CD4-positive, alpha-beta T cell (primary cell): ENCODE measurements at places on chromosomes 1 and 21. TPM values are rescaled to one million over a fixed set of nuclear protein-coding genes. Genes with fewer than 3 reads are reported as not detected.

DNA sequence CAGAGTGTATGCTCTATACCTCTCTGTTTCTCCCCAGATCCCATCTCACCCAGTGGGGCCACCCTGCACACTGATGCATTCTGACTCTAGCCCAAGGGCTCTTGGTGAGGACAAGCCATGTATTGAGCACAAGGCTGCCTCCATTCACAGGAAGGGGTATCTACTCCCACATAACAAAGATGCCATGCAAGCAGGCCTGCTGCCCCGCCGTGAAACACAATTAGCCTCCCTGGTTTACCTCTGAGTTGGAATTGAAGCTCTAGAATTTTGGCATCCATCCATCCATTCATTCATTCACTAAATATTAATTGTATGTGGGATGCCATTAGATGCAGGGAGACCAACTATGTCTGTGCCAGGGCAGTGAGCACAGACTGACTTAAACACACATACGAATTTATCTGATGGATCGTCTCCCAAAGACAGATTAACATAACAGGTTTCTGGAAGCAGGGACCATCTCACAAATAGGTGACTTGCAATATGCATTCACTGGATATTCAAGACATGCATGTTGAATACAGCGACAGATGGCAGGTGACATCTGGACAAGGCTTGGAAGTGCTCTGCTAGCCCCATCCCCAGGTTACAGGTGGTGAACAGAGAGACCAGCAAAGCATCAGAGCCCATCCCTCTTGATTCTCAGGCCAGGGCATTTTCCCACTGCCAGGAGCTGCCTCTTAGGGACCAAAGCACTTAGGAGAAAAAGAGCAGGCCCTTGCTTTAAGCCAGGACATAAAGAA is 34.3 kb downstream of the TRABD2B start:
- no peak for DNase-seq
- H3K36me3 ChIP-seq, result no peaks in the 10 kb centered on the region
- no peak overlapping the region for H3K4me3 ChIP-seq
- no peaks in the 10 kb centered on the region for H3K4me1 ChIP-seq

The ACTRT2 gene
- not detected for total RNA-seq

- H3K27ac ChIP-seq, result no peak overlapping the region
- DNase-seq, result peak; percentile 71
- no peaks in the 10 kb centered on the region for H3K27me3 ChIP-seq
- H3K36me3 ChIP-seq, result no peaks in the 10 kb centered on the region
Observed at GRCh38 chr21:25708467-25709065, 26.1 kb downstream of the ATP5PF start.

The SAMD11 gene
- total RNA-seq, result not detected

- no peak overlapping the region for H3K27ac ChIP-seq
- H3K4me1 ChIP-seq, result no peaks in the 10 kb centered on the region
- H3K4me3 ChIP-seq, result no peak overlapping the region
- H3K36me3 ChIP-seq, result no peaks in the 10 kb centered on the region
Observed at GRCh38 chr1:79430437-79430836, 423.9 kb upstream of the ADGRL4 start.

DNA sequence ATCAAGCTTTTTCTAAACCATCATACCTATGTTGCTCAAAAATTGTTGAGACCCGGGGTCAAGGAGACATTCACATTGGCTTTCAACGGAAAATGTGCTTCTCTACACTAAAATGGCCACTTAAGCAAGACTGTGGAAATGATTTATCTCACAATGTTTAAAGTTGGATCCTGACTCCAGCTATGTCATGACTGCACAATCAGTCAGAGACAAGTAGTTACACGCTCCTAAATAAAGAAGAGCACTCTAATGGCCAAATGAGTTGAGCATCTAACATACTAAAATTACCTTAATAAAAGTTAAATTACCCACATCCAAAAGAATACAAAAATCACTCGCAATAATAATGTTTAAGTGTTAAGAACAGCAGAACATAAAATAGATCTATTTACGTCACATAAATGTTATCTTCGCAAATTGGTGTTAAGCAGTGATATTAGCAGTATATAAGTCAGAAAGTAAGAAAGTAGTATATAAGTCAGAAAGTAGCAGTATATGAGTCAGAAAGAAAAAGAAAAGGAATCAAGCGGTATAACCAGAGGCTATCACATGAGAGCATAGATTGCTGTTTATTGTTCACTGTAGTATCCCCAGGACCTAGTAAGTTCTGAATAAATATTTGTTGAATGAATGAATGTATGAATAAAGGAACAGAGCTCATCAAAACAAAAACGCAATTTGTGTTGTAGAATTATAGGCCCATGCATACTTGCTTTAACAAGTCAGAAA is 28.4 kb downstream of the ZNF281 start:
- no peaks in the 10 kb centered on the region for H3K4me1 ChIP-seq
- H3K36me3 ChIP-seq, result no peaks in the 10 kb centered on the region
- H3K27me3 ChIP-seq, result no peaks in the 10 kb centered on the region
- H3K4me3 ChIP-seq, result no peak overlapping the region
- no peak for DNase-seq

The GJB4 gene
- not detected for total RNA-seq

- H3K4me1 ChIP-seq, result no peaks in the 10 kb centered on the region
- H3K27ac ChIP-seq, result no peak overlapping the region
- DNase-seq, result no peak
- H3K36me3 ChIP-seq, result no peaks in the 10 kb centered on the region
- no peak overlapping the region for H3K4me3 ChIP-seq
Observed at GRCh38 chr21:42208036-42208435, 10.9 kb upstream of the ABCG1 start.

DNA sequence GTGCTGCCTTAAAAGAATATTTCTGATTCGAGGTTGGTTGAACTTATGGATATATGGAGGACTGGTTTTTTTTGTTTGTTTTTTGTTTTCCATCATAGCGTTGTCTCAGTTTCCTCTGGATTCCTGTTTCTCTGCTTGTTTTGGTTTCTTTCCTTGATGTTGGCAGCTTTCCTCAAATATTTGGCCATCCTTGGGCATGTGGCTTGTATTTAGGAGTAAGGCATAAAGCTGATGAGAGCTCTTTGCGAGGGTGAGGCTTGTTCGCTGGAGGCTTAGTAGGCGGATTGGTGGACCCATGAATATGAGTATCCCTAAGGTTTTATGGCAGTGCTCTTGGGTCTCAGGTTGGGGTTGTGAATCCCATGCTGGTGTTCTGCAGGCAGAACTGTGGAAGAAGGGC is 22.9 kb downstream of the DYRK1A start:
- DNase-seq, result no peak
- H3K27me3 ChIP-seq, result no peaks in the 10 kb centered on the region
- H3K27ac ChIP-seq, result no peak overlapping the region

GRCh38 chr1:24803987-24804530 is 58.8 kb downstream of the CLIC4 start:
- no peak for DNase-seq
- H3K36me3 ChIP-seq, result no peaks in the 10 kb centered on the region
- no peak overlapping the region for H3K27ac ChIP-seq
- no peak overlapping the region for H3K4me3 ChIP-seq
- no peaks in the 10 kb centered on the region for H3K4me1 ChIP-seq

The VWA1 gene
- total RNA-seq, result not detected

DNA sequence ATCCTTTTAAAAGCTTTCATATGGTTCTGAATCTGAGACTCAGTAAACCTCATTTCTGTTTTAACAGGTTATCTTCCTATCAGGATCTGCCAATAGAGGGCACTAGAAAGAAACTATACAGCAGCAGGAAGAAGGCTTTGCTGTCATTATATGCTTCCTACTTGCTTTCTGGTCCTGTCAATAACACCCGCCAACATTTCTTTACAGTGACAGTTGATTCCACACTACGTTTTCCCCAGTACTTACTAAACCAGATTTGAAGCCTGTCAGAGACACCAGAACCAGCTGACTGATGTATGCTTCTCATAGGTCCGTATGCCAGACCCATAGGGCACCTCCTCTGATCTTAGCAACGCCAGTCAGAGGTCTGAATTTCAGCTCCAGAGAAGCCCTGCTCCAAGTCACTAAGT is 341.0 kb upstream of the NEGR1 start:
- H3K27ac ChIP-seq, result no peak overlapping the region
- H3K27me3 ChIP-seq, result no peaks in the 10 kb centered on the region
- H3K4me1 ChIP-seq, result no peaks in the 10 kb centered on the region
- H3K36me3 ChIP-seq, result no peaks in the 10 kb centered on the region
- no peak overlapping the region for H3K4me3 ChIP-seq
- DNase-seq, result no peak

GRCh38 chr1:54815086-54815876 is 14.2 kb upstream of the TTC22 start:
- H3K36me3 ChIP-seq, result no peaks in the 10 kb centered on the region
- DNase-seq, result no peak
- H3K27me3 ChIP-seq, result no peaks in the 10 kb centered on the region
- H3K27ac ChIP-seq, result no peak overlapping the region
- no peak overlapping the region for H3K4me3 ChIP-seq
- peaks cover 7% of the 10 kb centered on the region for H3K4me1 ChIP-seq

- DNase-seq, result no peak
- peaks cover 8% of the 10 kb centered on the region for H3K4me1 ChIP-seq
- H3K27me3 ChIP-seq, result peaks cover 6% of the 10 kb centered on the region
- H3K27ac ChIP-seq, result no peak overlapping the region
- H3K4me3 ChIP-seq, result no peak overlapping the region
Observed at GRCh38 chr1:38585971-38586370, 273.6 kb downstream of the RRAGC start.

DNA sequence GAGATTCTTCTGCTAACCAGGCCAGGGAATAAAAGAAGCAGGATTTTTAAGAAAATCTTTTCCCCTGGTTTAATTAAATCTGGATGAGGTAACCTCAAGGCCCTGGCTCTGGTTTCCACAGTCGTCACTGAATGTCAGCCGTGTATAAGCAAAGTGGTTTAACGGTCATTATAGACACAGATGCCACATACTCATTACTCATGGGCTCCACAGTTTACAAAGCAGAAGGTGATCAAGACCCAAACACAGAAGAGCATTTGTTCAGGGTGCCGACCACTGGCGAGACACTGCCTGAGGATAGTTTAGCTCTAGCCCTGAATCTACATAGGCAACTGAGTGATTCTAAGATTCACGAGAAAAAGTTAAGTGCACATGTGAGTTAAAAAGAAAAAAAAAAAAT is 27.8 kb upstream of the RAP1GAP start:
- H3K4me3 ChIP-seq, result no peak overlapping the region
- H3K36me3 ChIP-seq, result peaks cover 57% of the 10 kb centered on the region
- H3K4me1 ChIP-seq, result no peaks in the 10 kb centered on the region
- no peak overlapping the region for H3K27ac ChIP-seq
- DNase-seq, result no peak
- H3K27me3 ChIP-seq, result no peaks in the 10 kb centered on the region

- H3K27me3 ChIP-seq, result no peaks in the 10 kb centered on the region
- no peak for DNase-seq
- H3K4me3 ChIP-seq, result no peak overlapping the region
- H3K4me1 ChIP-seq, result peaks cover 35% of the 10 kb centered on the region
Observed at GRCh38 chr1:31831397-31832378, 15.9 kb upstream of the SPOCD1 start.

GRCh38 chr1:224505454-224506093 is 71.0 kb upstream of the WDR26 start:
- no peak overlapping the region for H3K27ac ChIP-seq
- no peaks in the 10 kb centered on the region for H3K36me3 ChIP-seq
- H3K27me3 ChIP-seq, result no peaks in the 10 kb centered on the region
- no peak for DNase-seq

- DNase-seq, result no peak
- H3K27ac ChIP-seq, result no peak overlapping the region
- no peak overlapping the region for H3K4me3 ChIP-seq
- no peaks in the 10 kb centered on the region for H3K36me3 ChIP-seq
- H3K4me1 ChIP-seq, result no peaks in the 10 kb centered on the region
Observed at GRCh38 chr1:241482761-241483250, 36.7 kb downstream of the FH start.

DNA sequence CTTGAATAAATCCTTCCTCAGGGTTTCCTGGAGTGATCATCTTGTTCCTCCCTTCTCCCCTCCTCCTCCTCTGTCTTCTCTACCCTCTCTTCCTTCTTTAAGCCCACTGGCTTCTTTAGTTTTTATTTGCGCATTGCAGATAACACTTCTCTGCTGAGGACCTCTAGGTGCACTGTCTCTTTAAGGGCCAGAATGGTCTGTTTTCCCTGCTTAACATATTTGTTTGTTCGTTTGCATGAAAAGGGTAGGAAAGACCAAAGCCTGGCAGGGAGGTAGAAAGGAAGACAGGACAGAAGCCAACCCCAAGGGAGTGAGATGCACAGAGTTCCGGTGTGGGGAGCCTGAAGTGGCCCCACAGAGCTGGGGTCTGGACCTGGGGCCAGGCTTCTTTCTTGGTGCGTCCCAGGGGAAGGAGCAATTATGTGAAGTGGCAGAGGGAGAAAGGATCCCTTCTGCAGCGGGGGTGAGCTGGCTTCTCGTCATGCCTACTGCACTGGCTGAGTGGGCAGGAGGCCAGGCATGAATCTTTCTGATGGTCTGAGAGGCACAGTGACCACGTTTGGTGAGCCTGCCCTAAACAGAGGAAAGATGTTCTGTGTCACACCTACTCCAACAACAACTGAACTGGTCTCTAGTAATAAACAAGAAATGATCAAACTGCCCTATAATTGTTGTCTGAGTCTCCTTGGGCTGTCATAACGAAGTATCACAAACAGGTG is 232.7 kb downstream of the KCNJ6 start:
- no peaks in the 10 kb centered on the region for H3K36me3 ChIP-seq
- peaks cover 3% of the 10 kb centered on the region for H3K27me3 ChIP-seq
- H3K27ac ChIP-seq, result no peak overlapping the region

The RGS7 gene
- total RNA-seq, result not detected

- H3K4me3 ChIP-seq, result no peak overlapping the region
- peaks cover 4% of the 10 kb centered on the region for H3K27me3 ChIP-seq
- H3K36me3 ChIP-seq, result no peaks in the 10 kb centered on the region
- no peak for DNase-seq
- no peaks in the 10 kb centered on the region for H3K4me1 ChIP-seq
Observed at GRCh38 chr1:44467566-44467965, 62.5 kb downstream of the RNF220 start.

DNA sequence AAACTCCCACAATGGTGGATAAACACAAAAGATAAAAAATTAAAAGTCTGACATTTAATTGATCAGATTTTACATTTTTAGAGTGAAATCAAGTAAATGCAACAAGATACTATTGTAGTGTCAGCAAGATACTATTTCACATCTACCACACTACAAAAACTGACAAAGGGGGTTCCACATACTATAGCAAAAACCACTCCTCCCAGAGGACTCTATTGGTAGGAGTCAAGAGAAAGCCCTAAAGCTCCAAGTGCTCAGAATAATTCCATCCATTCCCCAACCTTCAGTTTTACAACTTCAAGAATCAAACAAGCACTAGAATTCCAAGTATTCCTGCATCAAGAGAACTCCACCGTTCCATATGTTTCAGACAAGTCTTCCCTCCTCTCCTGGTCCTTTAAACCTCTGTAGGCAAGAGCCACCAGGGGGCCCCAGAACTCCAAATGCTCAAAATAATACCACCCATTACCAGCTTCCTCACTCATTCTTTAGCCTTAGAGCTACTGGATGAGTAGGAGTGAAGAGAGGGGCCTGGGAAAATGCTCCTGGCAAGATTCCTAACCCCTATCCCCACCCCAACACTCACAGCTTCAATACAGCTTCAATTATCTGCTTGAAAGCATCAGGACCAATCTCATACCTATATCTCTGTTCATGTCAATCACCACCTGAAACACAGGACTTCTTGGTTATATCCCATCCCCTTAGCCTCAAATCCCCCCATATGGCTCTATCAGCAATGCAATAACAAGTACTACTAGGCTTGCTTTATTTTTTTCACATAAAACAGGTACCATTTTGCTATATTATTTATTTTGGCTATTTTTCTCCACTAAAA is 9.9 kb downstream of the TOR1AIP2 start:
- peak; percentile 44 for DNase-seq
- H3K27me3 ChIP-seq, result no peaks in the 10 kb centered on the region
- peaks cover 50% of the 10 kb centered on the region for H3K36me3 ChIP-seq
